Left ventricle myocardium superior (tissue), 1 donor: ENCODE measurements at places on chromosomes 11 and 22. TPM values are rescaled to one million over a fixed set of nuclear protein-coding genes. Genes with fewer than 3 reads are reported as not detected.
A peak's percentile ranks its signal among the peaks of the same experiment; 100 is the strongest.

The GPR83 gene
- total RNA-seq: 0.17 TPM

The SHANK3 gene
- total RNA-seq: 22.9 TPM

The KDM4E gene
- not detected for total RNA-seq

The SERHL2 gene
- total RNA-seq: 1.6 TPM

The GRAP2 gene
- total RNA-seq: 1.2 TPM

The MAJIN gene
- not detected for total RNA-seq

The GAB4 gene
- not detected for total RNA-seq

The PIWIL4 gene
- 0.92 TPM for total RNA-seq

The GTSE1 gene
- total RNA-seq: 0.45 TPM

The NLRP6 gene
- total RNA-seq: 0.32 TPM

The NNMT gene
- 26.4 TPM for total RNA-seq

The RAPSN gene
- 6.3 TPM for total RNA-seq

GRCh38 chr22:46418827-46419226 lies 83.3 kb downstream of the TRMU start:
- no peak for DNase-seq

- no peak for DNase-seq
Observed at GRCh38 chr11:32107647-32108046, 16.8 kb downstream of the RCN1 start.

GRCh38 chr22:42608136-42608822 lies 6.4 kb downstream of the POLDIP3 start:
- no peak for DNase-seq

DNA sequence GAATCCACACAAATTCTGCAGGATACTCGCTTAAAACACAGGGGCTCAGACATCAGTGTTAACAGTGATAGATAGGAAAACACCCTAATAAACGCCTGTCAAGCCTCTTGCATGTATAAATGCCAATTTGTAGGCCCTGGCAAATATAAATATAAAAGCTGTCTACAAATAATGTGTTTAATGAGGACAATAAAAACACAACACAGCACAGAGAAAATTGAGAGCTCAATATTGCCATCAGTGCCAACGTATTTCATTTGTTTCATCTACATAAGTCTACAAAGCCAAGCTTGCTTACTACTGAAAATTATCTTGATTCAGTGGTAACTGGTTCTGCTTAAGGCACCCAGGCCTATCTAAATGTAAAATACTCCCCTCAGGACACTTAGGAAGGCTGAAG lies 1387.0 kb upstream of the TENM4 start:
- DNase-seq: no peak

- peak; percentile 96 for DNase-seq
Observed at GRCh38 chr11:66842896-66843775, at the start of gene RCE1. RCE1 (plus strand) TSS chr11:66843441; CDS start chr11:66843456, 15 bp downstream.

DNA sequence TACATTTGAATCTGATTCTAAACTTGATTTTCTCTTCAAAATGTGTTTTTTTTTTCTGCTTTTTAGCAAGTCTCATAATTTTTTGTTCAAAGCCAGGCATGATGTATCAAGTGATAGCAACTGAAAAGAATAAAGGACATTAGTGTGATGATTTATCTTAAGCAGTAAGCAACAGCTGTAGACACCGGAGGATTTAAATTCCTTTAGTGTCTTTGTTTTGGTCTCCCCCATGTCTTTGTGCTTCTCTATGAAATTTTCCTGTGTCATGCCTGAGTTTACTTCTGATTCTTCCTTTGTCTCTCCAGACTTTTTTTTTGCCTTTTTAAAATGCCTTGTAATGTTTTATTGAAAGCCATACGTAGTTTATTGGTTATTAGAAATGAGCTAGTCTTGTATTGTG lies 934.2 kb upstream of the RAG2 start:
- DNase-seq: no peak

- DNase-seq: no peak
Observed at GRCh38 chr11:95138448-95138847, 48.8 kb downstream of the ENDOD1 start.

GRCh38 chr11:87296627-87297026 lies 258.9 kb downstream of the TMEM135 start:
- no peak for DNase-seq

- no peak for DNase-seq
Observed at GRCh38 chr11:78350091-78350645, 67.5 kb downstream of the GAB2 start.

- no peak for DNase-seq
Observed at GRCh38 chr11:61128947-61129638, 26.8 kb downstream of the CD5 start.

DNA sequence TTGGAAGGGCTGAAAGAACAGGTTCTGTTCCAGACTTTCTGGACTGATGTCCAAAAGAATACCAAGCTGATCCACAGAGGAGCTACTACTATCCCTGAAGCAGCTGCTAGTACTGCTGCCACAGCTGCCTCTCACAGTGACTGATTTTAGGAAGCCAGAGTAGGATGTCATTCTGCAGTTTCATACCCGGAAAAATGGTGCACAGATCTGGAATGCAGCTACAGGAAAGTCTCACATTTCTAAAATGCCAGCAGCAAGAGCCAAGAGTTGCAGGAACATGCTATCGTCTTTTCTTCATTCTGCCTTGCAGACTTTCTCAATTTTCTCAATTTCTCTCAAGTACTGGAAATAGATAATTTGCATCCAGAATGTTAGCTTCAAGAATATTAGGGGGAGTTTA lies 19.4 kb upstream of the CCDC179 start:
- no peak for DNase-seq

DNA sequence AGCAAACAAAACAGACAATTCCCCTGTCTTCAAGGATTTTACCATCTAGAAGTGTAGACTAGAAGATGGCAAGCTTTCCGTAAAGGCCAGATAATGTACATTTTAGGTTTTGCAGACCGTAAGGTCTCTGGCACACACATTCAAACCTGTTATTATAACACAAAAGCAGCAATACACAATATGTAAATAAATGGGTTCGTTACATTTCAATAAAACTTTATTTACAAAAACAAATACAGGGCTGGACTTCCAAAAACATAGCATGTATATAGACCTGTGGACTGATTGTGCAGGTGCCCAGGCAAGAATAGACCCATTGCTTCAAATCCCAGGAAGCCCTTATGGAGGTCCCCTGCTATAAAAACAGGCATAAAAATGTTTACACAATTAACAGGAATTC lies 27.1 kb upstream of the MS4A6A start:
- no peak for DNase-seq

- no peak for DNase-seq
Observed at GRCh38 chr11:6452219-6452618, 11.4 kb upstream of the HPX start.
